ENCODE measurements at places on chromosomes 7 and 10. TPM values are rescaled to one million over a fixed set of nuclear protein-coding genes. Genes with fewer than 3 reads are reported as not detected.

- DNase-seq: no peak
Observed at GRCh38 chr7:16604054-16604453, 41.5 kb downstream of the ANKMY2 start.

The TAC1 gene
- 2.1 TPM for total RNA-seq

The TBXAS1 gene
- 63.4 TPM for total RNA-seq

DNA sequence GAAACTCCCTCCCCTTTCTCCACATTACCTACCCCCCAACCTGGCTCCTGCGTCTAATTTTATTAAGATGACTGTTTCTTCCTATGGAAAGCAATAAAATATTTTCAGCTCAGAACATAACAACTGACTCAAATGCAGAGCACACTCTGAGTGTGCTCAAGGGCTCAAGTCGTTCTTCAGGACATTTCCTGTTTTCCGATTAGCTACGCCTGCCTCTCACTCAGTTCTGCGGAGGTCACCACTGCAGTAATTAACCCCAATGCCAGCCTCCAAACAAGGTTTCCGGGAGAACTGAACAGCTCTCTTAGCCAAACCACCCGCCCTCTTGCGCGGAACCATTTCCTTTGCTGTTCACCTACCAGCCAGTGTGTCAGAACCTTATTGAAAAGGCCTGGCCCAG lies 19.3 kb downstream of the MYOF start:
- no peak for DNase-seq

The CAMK1D gene
- 15.8 TPM for total RNA-seq

The PWWP2B gene
- total RNA-seq: 24.4 TPM

The SPDYE3 gene
- total RNA-seq: not detected

DNA sequence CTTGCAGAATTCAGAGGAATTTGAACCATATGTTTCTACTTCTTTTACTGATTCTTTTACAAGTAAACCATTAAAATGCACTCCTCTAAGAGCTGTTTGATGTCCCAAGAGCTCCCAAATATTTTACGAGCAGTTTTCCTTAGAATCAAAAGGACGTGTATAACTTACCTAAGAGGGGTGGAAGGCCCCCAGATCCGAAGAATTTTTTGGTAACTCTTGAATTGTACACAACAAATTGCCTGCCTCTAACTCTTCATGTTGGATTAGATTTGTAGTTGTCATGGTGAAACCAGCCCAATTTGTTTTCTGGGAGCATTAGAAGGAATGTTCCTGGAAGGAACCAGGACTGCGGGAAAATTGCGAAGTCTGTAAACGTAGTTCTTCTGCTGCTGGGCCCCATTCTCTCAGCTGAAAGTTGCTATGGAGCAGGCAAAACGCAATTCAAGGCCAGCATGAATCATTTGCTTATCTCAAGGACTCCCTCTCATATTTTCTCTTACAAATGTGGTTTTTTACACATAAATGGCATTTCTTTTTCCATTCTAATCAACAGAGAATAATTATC lies 124.8 kb upstream of the TMEM72 start:
- DNase-seq: no peak

Measured in omental fat pad (tissue), 4 donors.